EL (cell line): ENCODE measurements at places on chromosomes 13 and 19.

DNA sequence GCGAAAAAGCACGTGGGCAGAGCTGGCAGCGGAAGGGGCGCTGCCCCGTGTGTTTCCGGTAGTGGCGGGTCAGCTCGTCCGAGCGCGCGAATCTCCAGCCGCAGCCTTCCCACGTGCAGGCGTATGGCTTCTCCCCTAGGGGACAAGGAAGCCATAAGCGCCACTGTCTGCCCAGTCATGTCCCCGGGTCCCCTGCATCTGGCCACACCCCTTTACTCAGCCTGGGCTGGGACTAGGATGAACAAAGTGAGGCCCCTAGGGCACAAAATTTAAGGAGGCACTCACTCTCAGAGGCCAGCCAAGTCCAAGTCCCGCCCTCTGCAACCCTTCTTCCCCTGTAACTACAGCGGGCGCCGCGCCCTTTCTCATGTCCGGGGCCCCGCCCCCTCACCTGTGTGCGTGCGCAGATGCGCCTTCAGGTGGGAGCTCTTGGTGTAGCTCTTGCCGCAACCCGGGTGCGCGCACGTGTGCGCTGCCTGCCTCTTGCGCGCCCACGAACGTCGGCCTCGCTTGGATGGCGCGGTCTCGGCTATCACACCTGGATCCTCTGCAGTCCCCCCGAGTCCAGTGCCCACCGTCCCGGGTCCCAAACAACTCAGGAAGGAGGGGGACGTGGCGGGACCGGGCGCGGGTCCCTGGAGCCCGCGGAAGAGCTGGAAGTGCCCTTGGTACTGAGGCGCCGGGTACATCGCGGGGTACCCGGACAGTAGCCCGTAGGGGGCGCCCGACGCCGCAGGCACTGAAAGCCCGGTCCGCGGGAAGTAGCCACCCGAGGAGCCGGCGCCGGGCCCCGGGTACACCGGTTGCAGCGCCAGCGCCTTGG, 1.9 kb downstream of the KLF1 start:
- DNase-seq, result peak; percentile 51

GRCh38 chr13:30313311-30313710, 6.0 kb upstream of the KATNAL1 start:
- DNase-seq, result no peak

DNA sequence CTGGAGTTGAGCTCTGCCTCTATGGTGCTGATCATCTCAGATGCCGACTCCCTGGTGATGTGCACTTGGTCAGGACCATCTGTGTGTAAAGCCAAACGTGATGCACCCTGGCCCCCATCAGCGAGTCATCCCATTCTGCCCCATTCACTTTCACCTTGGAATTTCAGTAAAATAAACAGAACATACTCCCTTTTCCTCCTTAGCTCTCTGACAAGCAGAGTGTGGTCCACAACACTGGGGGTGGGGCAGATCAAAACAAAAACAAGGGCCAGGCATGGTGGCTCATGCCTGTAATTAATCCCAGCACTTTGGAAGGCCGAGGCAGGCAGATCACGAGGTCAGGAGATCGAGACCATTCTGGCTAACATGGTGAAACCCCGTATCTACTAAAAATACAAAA, 12.3 kb downstream of the CEACAM20 start:
- DNase-seq, result no peak

DNA sequence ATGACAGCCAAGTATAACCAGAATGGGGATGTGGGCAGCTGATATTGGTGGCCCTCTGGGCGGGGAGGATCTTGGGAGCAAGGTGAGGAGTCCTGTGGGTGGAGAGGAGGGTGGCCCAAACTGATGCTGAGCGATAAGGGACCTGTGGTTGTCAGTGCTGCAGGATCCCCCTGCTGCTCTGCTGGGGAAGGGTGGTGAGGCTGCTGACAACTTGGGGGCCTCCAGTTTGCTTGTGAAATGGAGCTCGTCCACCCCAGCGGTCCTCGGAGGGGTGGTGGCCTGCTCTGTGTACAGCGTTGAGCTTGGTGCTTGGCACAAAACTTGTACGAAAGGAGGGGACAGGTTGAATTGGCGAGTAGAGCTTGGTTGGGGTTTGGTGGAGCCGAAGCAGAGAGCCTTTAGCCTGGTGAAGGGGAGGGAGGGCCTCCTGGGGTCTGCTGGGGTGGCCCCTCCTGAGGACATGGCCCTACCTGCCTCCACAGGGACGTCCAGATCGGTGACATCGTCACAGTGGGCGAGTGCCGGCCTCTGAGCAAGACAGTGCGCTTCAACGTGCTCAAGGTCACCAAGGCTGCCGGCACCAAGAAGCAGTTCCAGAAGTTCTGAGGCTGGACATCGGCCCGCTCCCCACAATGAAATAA, 2.9 kb downstream of the RPS11 start:
- no peak for DNase-seq

GRCh38 chr19:55319785-55320184, 5.4 kb downstream of the TMEM150B start:
- DNase-seq, result peak; percentile 53

- no peak for DNase-seq
Measured at GRCh38 chr13:59478908-59479307, 684.8 kb downstream of the DIAPH3 start.

DNA sequence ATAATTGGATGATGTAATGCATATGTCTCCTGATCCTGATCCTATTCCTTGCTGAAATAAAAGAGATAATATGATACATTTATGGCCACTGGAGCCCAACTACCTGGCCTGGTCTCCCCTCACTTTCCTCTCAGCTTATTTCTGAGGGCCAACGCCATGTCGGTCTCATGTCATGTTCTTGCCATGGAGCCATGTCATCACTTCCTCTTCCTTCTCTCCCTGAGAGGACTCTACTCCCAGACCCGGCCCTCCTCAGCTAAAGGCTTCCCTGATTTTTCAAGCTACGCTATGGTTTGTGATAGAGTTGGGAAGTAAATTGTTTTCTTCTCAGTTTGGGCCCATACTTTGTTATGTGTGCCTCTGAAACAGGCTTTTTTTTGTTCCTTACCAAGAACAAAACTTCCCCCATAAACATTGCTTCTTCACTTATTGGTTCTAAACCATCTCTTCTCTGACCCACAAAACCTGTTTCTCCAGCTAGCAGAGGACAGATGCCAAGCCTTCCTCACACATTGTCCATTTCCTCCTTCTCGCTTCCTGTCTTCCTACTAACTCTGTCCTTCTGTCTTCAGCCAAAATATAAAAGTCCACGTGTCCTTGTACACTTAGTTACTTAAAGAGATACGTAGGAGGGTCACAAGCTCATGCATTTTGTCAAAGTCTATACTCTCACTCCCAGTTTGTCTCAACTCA, 319.9 kb upstream of the DACH1 start:
- no peak for DNase-seq

GRCh38 chr19:46637224-46637623, 1.2 kb upstream of the GNG8 start:
- DNase-seq, result no peak

DNA sequence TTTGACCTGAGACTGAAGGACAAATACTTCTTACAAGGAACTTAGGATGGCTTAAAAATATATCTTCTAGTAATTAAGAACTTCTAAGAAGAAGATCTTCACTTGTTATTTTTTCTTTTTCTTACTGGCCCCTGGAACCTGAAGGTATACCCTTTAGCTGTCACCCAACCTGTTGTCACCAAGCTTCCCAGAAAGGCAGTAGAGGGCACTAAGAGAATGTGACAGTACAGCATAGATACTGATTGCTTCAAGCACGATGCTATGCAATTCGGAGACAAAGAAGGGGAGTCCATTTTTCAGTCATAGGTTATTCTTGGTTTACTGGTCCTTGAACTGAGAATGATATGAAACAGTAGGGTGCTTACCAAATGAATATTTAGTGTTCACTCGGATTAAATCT, 208.3 kb upstream of the PCDH9 start:
- DNase-seq, result no peak

GRCh38 chr13:98456413-98456845, 120.5 kb downstream of the STK24 start:
- DNase-seq, result no peak

DNA sequence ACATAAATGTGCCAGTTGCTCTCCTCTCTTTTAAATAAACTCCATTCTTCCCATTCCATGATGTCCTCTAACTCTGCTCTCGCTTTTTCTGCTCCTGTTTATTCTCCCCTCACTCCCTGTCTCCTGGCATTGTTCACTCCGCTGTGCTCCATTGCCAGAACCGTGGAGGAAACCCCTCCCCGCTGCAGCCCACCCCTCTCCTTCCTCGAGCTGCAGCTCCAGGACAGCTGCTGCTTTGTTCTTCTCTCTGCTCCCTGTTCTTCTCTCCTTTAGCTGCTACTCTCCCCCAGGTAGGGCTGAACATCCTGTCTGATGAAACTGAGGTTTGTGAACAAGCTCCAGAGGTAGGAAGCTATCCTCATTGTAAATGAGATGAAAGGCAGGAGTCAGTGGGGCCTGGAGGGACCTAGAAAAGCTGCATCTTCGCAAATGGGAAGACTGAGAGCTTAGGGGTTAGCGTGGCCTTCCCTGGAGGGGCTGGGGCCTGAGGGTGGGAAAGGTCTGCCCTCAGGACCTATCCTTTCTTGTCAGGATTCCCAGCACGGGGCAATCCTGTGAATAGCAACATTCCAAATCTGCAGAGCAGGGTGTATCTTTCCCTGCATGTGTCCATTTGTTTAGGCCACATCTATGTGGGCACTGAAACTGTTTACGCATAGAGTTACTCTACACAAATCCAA, 243.7 kb downstream of the DNAJC15 start:
- DNase-seq, result no peak
